ENCODE measurements at places on chromosomes 5 and 9.

- DNase-seq, result no peak
Measured at GRCh38 chr5:28415791-28416443, 1377.5 kb upstream of the CDH9 start.

- no peak for DNase-seq
Measured at GRCh38 chr9:135909371-135909770, 2.0 kb upstream of the CAMSAP1 start.

GRCh38 chr9:77649109-77649812 lies 1.1 kb upstream of the GNA14 start:
- DNase-seq, result no peak

DNA sequence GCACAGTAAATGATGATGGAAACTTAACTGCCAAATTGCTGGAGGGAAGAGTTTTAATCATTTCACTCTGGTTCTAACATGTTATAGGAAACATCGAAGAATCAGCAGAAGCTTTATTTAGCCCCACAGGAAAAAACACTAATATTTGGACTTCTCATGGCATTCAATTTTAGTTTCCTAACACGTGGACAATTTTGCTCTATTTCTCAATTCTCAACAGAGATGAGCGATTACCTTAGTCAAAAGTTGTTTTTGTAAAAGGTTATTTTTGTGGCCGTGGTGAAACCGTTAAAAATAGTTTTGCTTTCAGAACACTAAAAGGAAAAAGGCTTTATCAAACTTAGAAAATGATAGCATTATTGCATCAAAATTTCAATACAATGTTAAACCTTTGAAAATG lies 235.2 kb downstream of the PLK2 start:
- DNase-seq, result no peak
